ENCODE measurements at places on chromosomes 4 and X.

GRCh38 chr4:25986807-25987206 lies 72.8 kb downstream of the SMIM20 start:
- DNase-seq, result no peak

GRCh38 chr4:73213916-73214653 lies 44.5 kb downstream of the ANKRD17 start:
- no peak for DNase-seq

DNA sequence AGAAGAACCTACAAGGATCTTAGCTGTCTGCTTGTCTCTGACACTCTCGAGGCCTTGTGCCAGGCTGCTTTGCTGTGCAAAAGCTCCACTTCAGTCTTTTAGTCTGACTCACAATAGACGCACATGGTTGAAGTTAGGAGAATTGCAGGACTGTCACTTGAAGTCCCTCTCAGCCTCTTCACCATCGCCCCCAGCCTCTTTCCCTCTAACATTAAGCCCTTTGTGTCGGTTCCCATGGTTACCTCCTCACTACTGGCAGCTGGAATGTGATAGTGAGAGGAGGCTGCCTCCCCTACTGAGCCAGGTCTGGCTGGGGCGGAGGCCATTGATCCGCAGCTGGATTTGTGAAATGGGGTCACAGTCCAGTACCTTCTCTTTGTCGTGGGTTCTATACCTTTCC lies 201.8 kb downstream of the SOWAHB start:
- DNase-seq, result no peak

GRCh38 chr4:24315056-24315455 lies 269.3 kb downstream of the DHX15 start:
- no peak for DNase-seq

DNA sequence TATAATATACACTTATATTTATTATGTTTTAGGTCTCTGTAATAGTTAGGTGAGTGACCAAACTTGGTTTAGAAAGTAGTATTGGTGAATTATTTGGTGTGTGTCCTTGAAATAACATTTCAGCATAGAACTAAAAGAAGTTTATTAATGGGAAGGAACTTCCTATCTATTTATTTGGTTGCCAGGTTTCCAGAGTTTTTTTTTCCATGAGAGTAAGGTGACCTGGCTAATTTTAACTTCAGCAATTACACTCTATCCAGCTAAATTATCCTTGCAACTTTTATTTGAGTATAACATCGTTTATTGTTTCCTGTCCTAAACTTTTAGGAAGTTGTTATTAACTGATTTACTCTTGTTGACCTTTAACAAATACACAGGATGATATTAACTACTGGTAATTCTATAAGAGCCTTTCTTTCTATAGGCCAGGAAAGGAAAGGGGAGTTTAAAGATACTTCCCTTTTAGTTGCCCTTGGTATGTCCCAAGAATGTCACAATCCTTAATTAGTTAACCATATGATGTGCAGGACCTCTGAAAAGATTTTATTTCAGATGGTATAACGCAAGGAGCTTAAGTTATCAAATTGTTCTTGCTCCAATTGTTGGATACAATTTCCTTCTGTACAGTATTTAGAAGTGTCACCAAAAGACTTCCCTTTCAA lies 18.9 kb downstream of the PRDM8 start:
- DNase-seq, result no peak

DNA sequence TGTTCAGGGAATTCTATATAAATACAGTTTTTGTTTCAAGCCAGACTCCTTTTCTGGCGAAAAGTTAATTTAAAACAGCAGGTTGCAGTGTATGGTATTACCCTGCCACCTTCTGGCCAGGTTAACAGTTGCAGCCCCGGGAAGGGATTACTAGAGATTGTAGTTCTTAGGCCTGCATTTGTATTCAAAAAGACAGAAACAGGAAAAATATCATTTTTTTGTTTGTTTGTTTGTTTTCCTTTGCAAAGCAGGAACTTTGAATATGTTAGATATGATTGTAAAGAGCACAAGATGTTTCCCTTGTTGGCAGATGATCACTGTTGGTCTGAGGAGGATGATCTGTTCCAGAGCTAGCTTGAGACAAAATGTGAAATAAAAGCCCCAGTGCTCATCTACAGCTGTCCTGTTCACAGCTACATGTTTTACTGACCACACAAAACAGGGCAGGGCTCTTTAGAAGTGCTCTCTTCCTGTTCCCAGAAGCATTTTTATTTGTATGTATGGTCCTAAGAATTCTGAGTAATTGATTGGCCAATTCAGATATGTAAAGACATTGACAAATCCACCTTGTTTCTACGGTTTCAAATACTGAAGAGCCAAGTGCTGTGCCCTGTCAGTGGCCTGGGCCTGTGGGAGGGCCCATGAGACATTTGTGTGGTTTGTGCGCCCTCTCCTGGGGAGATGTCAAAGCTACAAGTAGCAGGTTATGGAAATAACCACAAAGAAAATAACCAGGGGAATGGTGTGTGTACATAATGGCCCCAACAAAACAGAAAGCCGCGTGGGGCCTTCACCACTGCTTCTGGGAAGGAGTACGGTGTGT lies 57.9 kb downstream of the CLDN22 start:
- peak; percentile 72 for DNase-seq

GRCh38 chr4:86530183-86530582 lies 63.9 kb upstream of the PTPN13 start:
- no peak for DNase-seq

DNA sequence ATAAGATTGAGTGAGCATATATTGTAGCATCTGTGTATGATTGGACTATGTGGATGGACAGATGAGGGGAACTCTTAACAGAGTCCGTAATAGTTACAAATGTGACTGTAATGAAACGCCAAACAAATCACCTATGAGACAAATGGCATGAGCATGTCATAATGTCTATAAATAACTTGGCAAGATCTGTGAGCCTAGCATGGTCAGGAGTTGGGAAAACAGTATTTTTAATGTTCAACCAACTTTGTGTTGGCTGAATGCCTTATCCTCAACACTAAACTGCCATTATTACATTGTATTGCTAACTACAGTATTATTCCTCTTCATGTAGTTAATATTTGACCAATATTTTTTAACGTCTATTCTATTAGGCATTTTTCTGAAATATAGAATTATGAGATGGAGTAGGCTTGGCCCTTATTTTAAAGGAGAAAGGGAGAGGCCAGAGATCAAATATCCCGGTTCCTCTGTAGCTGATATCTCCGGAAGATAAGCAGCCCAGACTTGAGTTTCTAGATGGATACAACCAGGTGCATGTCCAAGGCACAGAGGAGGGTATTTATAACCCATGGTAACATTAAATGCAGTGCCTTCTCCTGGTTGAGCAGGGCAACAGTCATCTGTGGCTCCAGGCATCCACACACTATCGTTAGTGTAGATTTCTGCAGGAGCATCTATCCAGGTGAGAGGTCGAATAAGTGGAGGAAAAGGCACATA lies 32.7 kb downstream of the PF4 start:
- no peak for DNase-seq

DNA sequence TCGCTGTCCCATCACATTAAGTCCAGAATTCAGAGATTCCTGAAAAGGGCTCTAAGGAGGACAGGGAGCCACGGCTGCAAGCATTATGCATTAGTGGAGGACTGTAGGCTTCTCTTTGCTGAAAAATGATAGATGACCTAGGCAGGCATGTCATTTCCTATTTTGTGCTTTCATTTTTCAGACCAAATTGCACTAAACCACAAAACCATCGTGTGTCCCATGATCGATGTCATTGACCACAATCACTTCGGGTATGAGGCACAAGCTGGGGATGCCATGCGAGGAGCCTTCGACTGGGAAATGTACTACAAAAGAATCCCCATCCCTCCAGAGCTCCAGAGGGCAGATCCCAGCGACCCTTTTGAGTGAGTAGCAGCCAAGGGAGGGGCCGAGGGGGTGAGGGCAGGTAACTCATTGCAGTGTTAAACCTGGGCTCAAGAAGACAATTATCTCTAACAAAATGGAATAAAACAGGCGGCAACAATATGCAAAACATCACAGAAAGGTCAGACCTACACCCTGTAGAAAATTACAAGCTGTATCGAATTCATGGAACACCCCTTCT lies 355.2 kb upstream of the GALNT7 start:
- DNase-seq, result no peak

GRCh38 chrX:2696698-2697215 lies 5.7 kb downstream of the CD99 start:
- peak; percentile 39 for DNase-seq

GRCh38 chr4:128009428-128009827 lies 44.2 kb downstream of the ABHD18 start:
- DNase-seq, result no peak

GRCh38 chr4:101211146-101211553 lies 136.2 kb downstream of the PPP3CA start:
- DNase-seq, result no peak

DNA sequence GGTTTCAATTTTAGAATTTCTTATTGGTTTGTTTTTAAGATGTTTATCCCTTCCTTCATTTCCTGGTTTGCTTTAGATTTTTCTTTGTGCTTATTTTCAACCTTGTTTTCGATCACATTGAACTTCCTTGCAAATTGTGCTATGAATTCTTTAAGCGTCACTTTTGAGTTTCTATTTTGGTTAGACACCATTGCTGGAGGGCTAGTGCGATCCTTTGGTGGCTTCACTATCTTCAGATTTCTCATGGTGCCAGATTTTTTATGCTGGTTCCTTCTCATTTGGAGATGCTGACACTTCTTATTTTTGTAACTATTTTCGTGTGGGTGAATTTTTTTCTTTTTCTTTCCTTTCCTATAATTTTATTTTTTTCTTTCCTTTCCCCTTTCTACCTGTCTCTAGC lies 227.2 kb upstream of the HDX start:
- no peak for DNase-seq

DNA sequence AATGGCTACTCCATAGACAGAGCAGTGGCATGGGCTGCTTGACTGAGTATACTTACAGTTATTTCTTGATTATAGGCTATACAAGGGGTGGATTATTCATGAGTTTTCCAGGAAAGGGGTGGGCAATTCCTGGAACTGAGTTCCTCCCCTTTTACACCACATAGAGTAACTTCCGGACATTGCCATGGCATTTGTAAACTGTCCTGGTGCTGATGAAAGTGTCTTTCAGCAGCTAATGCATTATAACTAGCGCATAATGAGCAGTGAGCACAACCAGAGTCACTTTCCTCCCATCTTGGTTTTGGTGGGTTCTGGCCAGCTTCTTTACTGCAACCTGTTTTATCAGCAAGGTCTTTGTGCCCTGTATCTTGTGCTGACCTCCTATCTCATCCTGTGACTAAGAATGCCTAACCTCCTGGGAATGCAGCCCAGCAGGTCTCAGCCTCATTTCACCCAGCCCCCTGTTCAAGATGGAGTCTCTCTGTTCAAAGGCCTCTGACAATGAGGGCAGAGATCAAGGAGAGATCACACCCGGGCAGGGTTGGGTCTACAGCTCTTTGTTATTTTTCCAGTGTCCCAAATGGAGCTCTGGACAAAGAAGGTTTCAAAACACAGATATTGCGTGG lies 468.4 kb upstream of the PRKX start:
- no peak for DNase-seq

DNA sequence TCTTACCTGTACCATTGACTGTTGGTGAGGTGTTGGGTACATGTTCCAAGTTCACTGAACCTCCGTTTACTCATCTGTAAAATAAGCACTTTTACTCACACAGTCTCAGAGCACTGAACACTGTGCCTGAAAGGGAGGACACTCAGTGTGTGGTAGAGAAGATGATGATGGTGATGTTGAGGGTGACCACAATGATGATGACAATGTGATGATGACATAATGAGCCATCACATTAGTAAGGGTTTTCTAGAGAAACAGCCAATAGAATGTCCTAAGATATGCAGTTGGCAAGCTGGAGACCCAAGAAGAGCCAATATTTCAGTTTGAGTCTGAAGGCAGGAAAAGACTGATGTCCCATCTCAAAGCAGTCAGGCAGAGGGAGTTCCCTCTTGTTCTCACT lies 315.4 kb upstream of the IGFBP7 start:
- no peak for DNase-seq

DNA sequence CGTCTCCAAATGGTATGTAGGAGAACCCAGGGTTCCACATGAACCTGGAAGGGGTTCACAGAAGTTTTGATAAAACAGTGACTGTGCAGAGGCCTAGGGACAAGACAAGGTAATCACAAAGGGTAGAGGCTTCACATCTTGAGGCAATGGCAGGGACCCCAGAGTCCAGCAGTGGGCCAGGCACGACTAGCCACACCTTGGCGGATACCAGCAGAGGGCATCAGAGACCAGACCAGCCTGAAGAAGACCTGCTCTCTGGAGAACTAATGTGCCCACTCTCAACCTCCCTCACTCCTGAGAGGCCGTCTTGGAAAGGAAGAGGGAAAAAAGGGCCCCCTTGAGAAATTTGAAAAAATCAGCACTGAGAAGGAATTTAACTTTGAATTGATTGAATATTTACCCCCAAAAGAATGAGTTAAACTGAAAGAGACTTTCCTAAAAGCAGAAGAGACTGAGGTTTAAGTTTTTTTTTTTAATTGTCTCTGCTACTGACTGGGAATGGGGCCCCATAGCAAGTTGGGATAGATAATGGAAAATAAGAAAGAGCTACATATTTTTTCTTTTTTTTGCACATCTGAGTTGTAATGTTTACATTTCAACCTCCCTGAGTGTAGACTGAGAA lies 243.8 kb upstream of the JADE1 start:
- DNase-seq, result no peak

DNA sequence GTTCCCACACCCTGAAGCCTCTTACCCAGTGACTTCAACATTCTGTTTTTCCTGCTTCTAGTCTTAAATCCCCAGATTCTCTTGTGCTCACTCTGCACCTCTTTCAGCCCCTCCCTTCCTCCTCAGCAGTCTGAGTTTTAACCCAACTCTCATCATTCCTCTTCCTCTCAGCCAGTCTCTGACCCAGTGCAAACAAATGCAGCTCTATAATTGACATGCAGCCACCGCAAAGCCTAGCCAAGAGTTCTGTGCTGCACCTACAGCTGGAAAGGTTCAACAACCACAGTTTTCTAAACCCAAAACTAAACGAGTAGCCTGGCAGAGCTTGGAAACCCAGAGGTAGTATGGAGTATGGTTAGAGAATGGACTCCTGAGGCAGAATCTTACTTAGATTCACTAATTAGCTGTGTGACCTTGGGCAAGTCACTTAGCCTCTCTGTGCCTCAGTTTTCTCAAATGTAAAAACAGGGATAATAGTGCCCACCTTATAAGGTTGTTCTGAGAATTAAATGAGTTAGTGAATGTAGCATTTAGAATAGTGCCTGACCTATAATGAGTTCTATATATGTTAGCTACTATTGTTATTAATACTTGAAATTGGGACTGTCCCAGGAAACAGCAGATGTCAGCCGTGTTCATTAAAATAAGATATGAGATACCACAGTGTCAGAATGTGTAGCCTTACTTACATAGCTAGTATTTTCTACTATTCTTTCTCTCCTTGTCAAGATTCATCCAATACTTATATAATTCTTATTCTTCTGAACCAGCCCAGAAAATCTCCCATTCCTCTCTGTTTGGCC lies 3.5 kb downstream of the TMEM154 start:
- DNase-seq, result no peak

- DNase-seq, result no peak
Measured at GRCh38 chr4:59869559-59869958, 1330.6 kb upstream of the ADGRL3 start.
